ENCODE measurements at places on chromosomes 5 and 9.

GRCh38 chr9:14462950-14463349 lies 149.0 kb upstream of the NFIB start:
- no peak for DNase-seq

GRCh38 chr5:179113945-179114641 lies 53.9 kb downstream of the ZNF354C start:
- DNase-seq: no peak

DNA sequence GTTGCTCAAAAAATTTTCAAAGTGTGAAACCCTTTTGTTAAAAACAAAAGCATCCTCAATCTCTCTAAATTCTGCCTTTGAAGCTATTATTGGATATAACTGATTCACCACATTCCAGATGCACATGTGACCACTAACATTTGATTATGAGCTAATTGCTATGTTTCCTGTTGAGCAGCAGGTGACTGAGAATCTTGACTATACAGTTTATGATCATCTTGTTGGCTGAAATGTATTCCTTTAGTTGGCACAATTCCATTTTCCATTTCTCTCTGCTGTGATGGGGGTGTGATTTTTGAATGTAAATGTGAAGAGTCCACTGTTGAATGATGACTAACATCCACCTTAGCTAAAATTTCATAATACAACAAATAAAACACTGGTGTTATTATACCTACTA lies 10.7 kb downstream of the LYSMD3 start:
- no peak for DNase-seq

GRCh38 chr5:169706071-169706470 lies 69.0 kb downstream of the DOCK2 start:
- no peak for DNase-seq

DNA sequence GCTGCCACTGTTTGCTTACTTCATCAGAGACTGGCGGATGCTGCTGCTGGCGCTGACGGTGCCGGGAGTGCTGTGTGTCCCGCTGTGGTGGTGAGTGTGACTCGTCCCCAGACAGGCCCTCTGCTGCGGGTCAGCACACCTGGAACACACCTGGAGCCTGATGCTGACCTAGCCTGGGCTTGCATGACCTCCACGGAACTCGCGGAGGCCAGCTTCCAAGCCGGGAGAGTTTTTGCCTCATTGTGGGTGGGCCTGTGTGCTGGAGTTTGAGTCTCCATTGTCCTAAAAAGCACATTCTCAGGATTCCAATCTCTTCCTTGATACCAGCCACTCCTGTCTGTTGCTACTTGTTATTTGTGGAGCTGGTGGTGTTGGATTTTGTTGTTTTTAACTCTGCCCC lies 28.1 kb downstream of the SLC22A4 start:
- DNase-seq: no peak

DNA sequence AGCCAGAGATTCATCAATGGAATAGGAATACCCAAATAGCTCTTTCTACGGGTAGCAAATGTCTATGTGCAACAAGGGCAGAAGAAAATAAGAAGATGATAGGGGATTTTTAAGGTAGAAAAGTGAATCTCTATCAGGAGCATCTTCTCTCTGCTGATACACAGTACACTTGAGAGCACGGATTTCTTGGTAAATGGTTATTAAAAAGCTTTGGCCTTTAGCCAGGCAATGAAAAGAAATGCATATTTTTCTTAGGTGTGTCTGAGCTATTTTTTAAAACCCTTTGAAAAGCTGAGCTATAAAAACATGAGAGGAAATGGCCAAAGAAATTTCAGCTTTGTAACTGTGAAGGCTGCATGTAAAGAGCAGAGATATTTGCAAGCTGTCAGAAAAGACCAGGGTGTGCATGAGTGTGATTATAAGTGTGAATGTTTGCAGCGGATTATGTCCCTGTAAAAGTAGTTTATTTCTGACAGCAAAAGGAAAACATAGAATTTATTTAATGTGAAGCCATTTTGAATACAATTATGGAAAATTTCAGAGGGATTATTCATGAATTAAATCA lies 487.1 kb upstream of the PIK3R1 start:
- no peak for DNase-seq

DNA sequence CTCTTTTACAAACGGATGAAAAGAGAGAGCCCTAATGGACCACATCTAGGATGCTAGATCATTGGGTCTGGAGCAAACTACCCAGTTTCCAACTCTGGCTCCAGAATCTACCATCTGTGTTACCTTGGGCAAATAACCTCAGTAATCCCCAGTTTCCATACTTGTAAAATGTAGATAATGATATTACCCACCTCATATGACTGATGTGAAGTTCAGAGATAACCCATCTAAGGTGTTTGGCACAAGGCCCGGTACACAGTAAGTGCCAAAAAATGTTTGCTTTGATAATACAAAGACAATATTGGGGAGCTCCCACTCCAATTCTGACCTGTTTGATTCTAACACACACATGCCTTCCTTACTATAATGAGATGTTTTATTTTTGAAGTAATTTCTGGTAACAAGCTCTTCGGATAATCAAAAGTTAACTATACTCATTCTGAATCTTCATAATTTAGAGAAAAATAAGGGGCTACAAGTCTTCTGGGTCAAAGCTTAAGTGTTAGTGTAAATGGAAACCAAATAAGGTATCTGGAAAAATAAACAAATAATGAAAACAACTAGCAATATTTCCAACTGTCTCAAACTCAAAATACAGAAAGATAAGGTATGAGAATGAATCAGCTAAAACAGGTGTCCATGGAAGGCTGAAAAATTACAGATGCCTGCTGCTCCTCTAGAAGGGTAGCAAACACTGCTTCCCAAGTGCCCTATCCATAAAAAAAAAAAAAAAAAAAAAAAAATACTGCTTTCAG lies 30.4 kb downstream of the ELL2 start:
- no peak for DNase-seq

GRCh38 chr9:131228988-131229387 lies 47.3 kb downstream of the FAM78A start:
- DNase-seq: no peak

- peak; percentile 42 for DNase-seq
Observed at GRCh38 chr5:52989025-52989780, at the start of gene ITGA2. Gene ITGA2, plus strand, starts transcription at chr5:52989352. Its CDS starts 117 bp downstream, at chr5:52989469.

- DNase-seq: no peak
Observed at GRCh38 chr9:96892131-96892530, 36.5 kb upstream of the NUTM2G start.

- DNase-seq: no peak
Observed at GRCh38 chr5:116406306-116407041, 168.1 kb downstream of the SEMA6A start.

- no peak for DNase-seq
Observed at GRCh38 chr5:62093411-62093810, 212.6 kb upstream of the KIF2A start.

- DNase-seq: no peak
Observed at GRCh38 chr9:133850937-133851336, 112.8 kb upstream of the SARDH start.

DNA sequence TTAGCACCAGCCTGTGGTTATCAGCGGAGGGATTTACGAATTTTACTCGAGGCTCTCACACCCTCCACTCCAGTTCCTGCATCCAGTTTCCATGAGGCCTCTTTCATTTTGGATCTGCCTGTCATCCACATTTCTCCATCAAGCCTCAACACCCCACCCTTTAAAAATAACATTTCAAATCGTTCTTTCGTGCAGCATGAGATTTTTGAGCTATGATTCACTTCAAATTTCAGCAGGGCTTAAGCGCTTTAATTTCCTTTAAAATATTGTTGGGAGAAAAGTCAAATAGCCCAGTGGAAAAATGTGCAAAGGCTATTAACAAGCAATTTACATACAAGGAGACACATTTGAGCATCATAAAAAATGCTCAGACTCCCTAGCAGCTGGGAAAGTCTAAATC lies 103.2 kb downstream of the MSX2 start:
- DNase-seq: no peak

DNA sequence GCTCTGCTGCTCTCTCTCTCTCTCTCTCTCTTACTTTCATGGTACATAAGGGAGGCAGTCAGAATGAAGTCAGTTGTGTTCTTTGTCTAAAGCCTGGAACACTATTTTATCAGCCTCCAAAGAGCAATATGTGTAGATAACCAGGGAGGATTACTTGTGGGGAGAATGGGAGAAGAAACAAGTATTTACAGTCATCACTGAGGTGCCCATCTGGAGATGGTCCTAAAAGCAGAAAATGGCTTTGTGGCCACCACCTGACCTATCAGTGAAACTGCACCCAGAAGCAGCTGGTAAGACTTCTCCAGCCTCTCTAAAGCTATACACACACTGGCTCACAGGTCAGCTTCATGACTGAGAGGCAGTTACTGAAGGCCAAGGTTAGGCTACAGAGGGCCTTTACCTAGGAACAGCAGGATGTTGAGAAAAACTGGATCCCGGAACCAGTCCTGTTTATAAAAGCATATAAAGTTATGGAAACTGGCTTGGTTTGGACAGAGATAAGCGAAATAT lies 75.1 kb downstream of the MRPS27 start:
- DNase-seq: no peak

DNA sequence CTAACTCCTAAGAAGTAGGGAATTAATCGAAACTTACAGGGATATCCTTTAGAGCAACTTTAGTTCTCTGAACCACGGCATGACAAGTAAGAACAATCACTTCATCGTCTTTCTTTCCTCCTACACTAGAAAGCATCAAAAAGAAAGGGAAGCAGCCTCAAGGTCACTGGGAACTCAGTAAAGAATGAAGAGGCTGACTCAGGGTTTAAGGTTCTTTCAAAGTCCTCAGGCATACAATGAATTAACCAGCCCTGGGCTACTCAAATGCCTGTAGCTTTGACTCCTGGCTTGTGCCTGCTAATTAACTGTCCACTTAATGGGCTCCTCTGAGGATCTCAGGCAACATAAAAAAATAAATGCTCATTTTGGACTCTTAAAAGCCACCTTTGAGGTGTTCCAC lies 102.0 kb downstream of the TRIM32 start:
- DNase-seq: no peak

DNA sequence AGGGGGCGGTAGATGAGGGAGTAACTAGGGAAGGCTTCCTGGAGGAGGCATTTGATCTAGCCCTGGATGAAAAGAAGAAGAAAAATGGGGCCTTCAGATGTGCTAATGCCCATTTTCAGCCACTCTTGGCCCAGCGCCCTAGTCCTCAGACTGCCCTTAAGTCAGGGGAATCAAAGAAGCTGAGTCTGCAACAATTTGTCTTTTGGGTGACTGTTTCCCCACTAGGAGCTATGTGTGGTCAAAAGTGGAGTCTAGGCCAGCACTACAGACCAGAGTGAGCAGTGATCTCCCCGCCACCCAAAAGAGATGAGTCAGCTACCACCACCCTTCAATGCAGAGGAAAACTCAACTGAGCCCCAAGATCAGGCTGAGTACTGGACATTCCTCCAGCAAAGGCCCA lies 542.1 kb downstream of the BNC2 start:
- DNase-seq: no peak

DNA sequence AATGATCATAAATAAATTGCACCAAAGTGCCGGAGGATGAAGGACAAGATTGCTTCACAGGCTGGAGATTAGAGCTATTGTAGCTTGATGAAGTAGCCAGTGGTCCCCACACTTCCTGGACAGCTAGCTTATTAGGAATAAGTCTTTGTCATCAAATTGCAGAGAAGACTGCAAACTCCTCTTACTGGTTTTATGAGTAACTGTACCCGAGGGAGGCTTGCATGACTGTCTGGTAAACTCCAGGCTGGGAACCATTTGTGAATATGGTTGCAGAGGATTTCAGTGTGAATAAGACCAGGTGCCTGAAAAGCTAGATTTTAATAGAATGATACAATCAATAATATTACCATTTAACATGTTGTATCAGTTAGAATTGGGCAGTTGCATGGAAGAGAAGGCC lies 36.5 kb upstream of the SEMA5A start:
- no peak for DNase-seq

- DNase-seq: no peak
Observed at GRCh38 chr9:86275962-86276361, 6.4 kb downstream of the ISCA1 start.

Data from CD4-positive, alpha-beta T cell (primary cell).